ENCODE measurements at places on chromosomes 16 and 17.

DNA sequence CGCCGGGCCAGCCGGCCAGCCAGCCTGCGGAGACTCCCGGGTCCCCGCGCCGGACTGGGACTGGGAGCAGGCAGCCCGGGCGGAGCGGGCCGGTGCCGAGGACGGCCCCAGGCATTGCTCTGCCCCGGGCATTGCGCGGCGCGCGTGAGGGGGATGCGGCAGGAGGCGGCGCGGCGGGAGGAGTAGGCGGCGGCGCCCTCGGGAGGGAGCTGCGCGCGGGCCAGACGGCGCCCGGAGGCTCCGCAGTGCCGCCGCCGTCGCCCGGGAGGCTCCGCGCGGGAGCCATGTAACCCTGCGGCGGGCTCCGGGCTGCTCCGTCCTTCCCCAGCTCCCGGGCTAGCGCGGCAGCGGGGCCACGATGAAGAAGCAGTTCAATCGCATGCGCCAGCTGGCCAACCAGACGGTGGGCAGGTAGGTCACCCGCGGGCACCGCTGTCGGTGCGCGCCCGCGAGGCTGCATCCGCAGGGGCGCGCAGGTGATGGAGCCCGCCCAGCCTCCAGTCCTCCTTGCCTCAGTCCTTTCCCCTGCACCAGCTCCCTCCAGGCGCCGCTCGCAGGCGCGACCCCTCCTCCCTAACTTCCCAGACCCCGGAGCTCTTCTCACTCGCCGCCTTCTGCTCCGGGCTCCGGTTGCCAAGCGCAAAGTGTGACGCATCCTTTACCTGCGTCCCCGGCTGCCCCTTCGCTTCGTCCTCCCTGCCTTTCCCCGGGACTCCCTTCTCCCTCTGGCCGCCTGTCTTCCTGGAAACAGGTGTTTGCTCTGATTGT, at the start of gene ARHGAP44:
ARHGAP44 (plus strand) TSS at position 18 of the 768 bp plus-strand sequence; CDS start at position 359, 341 bp downstream.
- DNase-seq, result no peak

- no peak for DNase-seq
These were observed 17.6 kb upstream of the ABR start for GRCh38 chr17:1197379-1197778.

GRCh38 chr17:68048996-68049395, 13.5 kb downstream of the KPNA2 start:
- no peak for DNase-seq

DNA sequence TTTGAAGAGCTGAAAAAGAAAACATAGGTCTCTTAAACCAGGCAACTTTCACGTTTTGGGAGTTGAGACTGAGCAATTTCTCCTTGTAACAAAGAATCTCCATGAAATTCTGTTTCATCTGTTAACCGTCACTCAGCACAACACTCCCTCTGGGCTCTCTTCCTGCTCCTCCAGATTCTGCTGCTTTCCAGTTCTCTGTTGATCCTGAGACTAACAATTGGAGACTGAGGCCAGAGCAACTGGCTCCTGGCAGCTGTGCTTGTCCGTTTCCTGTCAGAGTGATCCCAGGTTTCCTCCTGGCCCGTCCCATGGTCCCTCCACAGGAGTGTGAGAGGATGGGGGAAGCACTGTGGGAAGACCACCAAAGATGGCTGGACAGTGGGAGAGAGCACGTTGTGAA, 32.5 kb downstream of the IST1 start:
- DNase-seq, result no peak

- no peak for DNase-seq
These were observed 10.1 kb upstream of the CA4 start for GRCh38 chr17:60139438-60140285.

DNA sequence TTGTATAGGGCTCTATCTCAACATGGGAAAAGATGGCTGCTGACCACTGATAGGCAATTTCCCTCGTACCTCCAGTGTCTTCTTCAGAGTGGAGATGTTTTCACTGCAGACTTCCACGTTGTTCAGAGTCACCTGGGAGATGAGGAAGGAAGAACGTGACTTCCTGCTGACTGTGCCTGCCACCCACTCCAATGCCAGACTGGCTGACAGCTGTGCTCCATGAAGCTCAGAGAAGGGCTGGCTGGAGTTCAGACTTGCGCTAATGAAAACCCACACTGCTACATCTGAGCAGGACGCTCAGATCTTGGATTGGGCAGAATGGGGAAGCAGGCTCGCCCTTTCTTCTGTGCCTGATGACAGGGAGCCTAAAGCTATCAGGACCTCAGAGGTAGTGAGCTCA, 33.1 kb downstream of the COG4 start:
- no peak for DNase-seq

DNA sequence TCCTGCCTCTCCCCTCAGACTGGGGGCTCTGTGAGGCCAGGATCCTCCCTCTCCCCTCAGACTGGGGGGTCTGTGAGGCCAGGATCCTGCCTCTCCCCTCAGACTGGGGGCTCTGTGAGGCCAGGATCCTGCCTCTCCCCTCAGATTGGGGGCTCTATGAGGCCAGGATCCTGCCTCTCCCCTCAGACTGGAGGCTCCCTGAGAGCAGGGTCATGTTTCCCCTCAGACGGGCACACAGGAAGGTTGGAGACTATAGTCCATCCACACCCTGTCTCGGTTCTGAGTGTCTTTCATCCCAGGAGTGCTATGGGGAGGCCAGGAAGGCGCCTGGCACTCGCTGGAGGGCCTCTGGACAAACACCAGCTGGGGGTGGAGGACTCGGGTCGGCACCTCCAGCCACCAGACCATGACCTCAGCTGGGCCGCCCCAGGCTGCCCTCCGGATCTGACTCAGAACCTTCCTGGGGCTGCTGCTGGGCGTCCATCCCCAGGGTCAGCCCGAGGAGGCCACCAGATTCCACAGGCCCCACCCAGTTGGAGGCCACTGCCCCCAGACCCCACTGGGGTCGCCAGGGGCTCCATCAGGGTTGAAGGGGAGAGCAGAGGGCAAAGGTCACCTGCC, 21.9 kb upstream of the DLX4 start:
- no peak for DNase-seq

GRCh38 chr17:79083191-79083971, 8.8 kb downstream of the ENGASE start:
- no peak for DNase-seq

DNA sequence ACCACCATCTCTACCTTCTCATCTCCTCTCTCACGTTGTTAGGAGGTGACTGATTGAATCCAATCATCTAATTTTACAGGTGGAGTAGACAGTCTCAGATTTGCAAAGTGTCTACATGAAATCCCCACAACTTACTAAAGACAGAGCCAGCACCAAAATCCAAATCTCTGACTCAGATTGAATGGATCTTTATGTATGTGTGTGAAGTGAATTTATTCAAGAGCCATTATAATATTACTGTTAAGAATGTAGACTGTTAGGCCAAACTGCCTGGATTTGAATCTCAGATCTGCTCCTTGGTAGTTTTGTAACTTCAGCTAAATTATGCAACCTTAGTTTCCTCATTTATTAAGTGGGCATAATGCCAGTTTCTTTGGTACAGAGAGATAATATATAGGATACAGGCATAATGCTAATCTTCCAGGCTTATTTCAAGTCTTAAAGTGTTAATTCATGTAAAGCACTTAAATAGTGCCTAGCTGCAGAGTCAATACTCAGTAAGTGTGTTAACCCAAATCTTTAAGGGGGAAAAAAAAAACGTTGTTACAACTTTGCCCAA, 12.7 kb downstream of the CNEP1R1 start:
- DNase-seq, result no peak

DNA sequence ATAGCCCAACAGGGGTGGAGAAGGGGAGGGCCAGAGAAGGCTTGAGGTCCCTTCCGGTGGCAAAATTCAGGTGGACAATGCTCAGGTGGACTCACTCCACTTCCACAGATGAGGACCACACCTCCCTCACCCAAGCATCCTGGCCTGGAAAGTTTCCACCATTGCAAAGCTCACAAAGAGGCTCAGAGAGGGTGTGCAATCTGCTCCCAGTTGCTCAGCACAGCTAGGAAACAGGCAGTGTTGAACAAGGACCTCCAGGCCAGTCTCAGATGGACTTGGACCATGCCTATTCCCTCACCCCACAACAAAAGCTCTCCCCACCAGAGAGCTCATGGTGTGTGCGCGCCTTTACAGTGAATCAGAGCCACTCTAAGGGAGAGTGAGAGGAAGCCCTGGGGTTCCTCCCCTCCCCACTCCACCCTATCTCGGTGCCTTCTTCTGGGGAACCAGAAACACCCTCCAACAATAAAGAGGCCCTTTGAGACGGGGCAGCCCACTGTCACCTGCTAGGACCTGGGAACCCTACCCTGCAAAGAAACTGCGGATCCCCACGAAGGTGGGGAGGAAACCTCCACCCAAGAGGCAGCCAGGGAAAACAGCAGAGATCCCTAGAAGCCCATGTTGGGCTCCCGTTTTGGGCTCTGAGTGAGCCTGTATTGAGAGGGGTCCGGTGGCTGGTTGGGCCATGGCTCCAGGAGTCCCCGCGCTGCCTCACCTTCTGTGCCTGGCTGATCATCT, 1.6 kb downstream of the FAM83G start:
- DNase-seq, result no peak

GRCh38 chr17:28744104-28744971, 527 bp downstream of the TRAF4 start:
- no peak for DNase-seq

DNA sequence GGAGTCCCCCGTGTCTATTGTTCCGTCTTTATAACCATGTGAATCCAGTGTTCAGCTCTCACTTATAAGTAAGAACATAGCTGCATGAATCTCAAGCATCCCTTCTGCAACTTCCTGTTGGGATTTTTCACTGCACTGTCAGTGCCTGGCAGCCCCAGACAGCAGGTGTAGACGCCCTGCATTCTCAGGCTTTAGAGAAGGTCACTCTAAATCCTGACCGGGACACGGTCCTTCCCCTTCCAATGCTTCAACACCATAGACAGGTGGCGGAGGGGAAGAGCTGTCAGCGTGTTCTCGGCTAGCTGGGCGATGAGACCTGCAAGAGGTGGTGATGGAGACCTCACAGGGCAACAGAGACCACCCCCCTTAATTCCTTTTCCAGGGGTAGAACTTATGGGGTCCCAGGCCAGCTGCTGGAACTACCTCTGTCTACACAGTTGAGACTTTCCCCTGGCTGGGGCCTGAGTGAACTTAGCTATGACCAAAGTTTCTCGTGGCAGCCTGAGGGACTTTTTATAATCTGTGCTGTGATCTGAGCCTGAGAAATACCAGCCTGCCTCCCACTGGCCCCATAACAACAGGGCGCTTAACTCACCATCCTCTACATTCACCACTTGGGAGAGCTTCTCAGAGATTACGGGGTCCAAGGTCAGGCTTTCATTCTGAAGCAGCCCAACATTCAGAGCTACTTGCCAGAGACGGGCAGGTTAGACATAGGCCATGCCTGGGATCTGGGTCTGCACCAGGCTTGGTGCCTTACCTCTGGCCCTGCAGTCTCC, 143.2 kb upstream of the TNRC6C start:
- DNase-seq, result no peak

GRCh38 chr16:3021449-3022207, 1.5 kb downstream of the TNFRSF12A start:
- DNase-seq, result peak; percentile 75

- DNase-seq, result no peak
These were observed 68.9 kb downstream of the NEUROD2 start for GRCh38 chr17:39538866-39539265.

- DNase-seq, result no peak
These were observed 118.4 kb upstream of the IRX5 start for GRCh38 chr16:54812229-54812628.

DNA sequence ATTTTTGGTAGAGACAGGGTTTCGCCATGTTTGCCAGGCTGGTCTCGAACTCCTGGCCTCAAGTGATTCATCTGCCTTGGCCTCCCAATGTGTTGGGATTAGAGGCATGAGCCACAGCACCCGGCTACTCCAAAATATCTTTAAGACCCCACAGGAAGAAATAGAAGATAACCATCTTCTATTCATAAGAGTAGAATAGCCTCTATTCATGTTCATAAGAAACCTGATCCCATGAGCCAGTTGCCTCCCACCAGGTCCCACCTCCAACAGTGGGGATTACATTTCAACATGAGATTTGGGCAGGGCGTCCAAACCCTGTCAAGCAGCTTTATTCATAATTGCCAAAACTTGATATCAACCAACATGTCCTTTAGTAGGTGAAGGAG, 13.9 kb upstream of the TMC7 start:
- DNase-seq, result no peak

DNA sequence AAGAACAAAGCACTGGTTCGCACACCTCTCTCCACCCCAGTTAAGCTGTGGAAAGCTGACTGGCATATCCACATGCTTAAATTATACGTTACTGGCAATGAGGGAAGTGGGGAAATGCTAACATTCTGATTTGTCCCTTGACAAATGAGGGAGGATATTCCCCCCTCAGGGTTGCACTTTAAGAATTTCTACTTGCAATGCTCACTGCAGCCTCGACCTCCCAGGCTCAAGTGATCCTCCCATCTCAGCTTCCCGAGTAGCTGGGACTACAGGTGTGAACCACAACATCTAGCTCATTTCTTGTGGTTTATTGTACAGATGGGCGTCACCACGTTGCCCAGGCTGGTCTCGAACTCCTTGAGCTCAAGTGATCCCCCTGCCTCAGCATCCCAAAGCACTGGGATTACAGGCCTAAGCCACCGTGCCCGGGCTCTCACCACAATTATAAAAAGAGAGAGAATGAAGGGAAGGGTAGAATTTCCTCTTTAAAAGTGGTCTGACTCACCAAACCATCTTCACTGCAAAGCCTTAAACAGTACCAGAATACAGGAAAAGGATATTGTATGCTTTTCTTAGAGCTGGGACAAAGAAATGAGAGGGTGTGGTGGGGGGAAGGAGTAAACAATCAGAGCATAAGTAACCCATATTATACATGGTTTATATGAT, 38.9 kb downstream of the KANSL1 start:
- DNase-seq, result no peak

DNA sequence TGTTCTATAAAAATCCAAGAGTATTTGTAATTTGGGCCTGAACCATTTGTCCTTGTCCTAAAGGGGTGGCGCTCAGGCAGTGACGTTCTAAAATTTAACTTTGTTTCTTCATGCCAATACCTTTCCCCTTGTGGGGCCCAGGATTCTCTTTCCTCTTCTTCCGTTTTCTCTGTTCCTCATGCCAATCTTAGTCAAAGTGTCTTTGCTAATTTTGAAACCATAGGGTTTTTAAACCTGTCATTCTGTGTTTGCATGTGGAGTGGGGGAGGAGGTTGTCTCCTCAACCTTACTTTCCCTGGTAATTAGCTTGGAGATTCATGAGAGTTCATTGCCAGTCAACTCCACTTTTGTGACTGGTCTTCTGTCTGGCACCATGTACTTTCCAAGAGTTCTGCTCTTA, 337.1 kb downstream of the MAF start:
- no peak for DNase-seq

- DNase-seq, result no peak
These were observed 10.7 kb upstream of the BRIP1 start for GRCh38 chr17:61874075-61874474.

- no peak for DNase-seq
These were observed 165.0 kb downstream of the LGALS9B start for GRCh38 chr17:20302246-20302917.

Measured in AG04449 (cell line).